ENCODE measurements at places on chromosomes 12 and 14.

GRCh38 chr14:62027958-62028357 lies 265.7 kb downstream of the SNAPC1 start:
- no peak for DNase-seq

GRCh38 chr14:97106166-97106565 lies 309.0 kb downstream of the VRK1 start:
- DNase-seq: no peak

GRCh38 chr12:98151105-98151590 lies 364.2 kb upstream of the TMPO start:
- no peak for DNase-seq

DNA sequence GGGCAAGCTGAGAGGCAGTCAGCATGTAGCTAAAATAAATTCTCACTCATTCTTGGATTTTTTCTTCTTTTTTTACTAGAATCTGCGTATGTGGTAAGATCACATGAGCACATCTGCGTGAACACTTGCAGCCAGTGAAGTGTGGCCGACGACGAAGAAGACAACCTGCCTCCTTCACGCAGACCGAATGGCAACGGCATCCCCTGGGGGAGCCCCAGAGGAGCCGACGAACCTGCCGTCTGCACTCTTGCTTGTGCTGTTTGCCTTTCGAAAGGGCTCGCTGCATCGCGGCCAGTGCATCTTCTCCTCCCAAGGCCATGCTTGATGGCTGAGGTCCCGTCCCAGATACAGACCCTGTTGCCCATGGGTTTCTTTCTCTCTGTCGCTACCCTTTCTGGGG lies 113.8 kb downstream of the KCNK10 start:
- no peak for DNase-seq

DNA sequence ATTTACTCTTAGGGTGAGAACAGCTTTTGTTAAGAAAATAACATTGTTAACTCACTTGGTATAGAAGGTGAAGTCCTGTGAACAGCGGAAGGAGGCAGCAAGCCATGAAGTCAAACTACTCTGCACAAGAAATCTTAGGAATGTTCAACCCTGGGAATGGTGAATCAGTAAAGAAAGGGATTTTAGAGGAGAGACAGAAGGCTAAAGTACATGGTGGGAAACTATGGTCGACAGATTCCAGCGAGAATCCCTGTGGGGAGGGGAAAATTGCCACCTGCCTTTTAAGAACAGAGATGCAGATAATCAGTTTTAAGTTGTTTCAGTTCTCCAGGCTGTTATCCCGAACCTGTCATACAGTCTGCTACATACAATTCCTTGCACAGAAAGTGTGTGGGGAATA lies 63.2 kb upstream of the PTPRR start:
- no peak for DNase-seq

- no peak for DNase-seq
These were observed 67.6 kb upstream of the KTN1 start for GRCh38 chr14:55512421-55512820.

DNA sequence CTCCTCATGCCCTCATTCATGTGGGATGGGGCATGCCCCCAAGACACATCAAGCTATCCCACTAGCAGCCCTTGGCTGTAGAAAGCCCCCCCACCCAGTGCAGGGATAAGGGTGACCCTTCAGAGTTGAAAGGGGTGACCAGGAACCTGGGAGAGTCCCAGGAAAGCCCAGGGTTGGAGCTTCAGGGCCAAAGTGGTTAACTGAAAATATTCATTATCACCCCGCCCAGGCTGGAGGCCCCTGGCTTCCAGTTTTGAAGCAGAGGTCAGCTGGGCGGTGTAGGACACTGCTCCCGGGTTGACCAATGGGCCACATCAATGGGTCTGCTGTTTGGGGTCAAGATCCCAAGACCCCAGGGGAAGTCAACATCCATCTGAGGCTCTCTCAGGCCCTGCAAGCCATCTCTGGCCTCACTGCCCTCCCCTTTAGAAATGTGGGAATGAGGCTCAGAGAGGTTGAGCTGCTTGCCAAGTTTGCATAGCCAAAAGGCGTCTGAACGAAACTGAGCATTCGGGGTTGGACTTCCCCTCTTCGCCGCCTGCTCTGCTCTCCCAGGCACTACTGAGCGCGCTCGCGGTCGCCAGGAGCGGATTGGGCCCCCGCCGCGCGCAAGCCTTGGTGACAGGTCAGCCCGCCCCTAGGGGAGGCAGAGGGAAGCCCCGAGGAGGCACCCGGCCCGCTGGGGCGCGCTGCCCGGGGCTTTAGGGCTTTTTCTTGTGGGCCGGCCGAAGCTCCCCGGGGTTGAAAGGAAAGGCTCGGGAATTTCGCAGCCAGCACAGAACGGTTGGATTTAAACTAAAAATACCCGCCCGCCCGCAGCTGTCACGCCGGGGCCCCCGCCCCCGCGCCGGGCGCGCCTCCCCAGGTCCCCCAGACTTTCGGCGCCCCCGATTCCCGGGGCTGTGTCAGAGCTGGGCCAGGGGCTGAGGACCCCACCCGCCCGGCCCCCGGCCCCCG lies 576 bp downstream of the SYNE3 start:
- DNase-seq: no peak

DNA sequence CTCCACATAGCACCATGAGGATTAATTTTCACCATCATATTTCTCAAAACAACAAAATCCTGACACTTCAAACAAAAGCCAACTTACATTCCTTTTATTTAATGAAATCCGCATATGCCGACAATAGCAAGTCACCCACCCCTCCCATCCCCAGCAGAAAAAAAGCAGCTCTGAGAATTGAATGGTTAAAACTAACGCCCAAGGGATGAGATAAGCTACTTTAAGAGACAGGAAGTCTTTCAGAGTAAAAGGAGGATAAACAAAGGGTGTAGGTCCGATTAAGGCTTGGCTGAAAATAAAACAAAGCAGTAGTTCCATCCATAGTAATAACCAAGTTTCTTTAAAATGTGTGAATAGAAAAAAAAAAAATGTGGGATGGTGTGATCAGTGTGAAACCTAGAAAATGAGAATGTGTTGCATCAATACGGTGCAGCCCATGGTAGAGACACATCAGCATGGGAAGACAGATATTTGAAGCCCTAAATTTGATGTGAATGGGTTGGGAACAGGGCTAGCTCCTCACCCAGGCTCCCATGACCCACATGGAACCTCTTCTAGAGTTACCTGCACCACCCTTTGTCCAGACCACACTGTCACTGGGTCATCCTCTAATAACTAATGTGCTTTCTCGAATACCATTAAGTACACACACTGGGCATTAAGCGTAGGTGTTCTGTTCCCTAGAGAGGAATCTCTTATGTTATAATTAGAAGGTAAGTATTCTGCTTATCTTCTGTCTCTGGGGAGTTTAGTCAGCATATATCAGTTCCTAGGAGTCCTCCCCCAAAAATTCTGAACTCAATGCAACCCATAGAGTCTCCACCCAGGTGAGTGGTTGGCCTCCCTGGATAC lies 31.7 kb downstream of the RTRAF start:
- no peak for DNase-seq

DNA sequence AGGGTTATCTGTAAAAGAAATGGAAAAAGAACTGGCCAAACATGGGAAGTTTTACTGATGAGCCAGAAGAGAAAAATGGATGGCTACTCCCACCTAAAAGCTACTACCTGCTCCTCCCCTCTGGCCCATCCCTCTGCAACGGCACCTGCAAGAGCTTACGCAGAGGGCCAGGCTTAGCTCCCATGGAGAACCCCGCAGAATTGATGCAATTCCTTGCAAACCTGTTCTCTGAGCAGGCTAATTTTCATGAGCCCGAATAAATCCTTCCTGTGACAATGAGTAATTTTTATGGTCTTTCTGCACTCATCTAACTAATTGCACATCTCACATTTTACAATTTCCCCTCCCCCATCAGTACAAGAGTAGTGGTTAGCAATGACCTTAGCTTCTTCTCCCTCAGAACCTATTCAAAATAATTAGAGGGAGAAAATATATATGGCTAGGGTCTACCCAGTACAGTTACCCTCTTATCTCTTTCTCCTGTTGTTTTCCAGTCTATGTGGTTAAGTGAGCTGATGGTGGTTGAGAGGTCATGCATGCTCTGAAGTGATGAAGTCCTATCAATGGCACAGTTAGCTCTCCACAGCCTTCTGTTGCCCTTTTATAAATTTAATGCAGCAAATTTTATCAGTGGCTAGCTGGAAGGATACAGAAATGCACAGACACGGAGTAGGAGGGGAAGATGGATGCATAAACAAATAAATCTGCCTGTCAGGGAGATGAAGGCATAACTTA lies 67.7 kb upstream of the NTF3 start:
- DNase-seq: no peak
